HT-29 (cell line): ENCODE measurements at places on chromosomes 4 and X. TPM values are rescaled to one million over a fixed set of nuclear protein-coding genes. Genes with fewer than 3 reads are reported as not detected.

RAB40A gene
- not detected in 2 replicates for total RNA-seq

TCP11X2 gene
- not detected in 2 replicates for total RNA-seq

FGG gene
- total RNA-seq, result not detected in 2 replicates

MUC7 gene
- not detected in 2 replicates for total RNA-seq

ERCC6L gene
- 3.8 and 5.5 TPM in 2 replicates for total RNA-seq

FUNDC1 gene
- 8.4 and 10.6 TPM in 2 replicates for total RNA-seq

DOCK11 gene
- 0.13 and 0.23 TPM in 2 replicates for total RNA-seq

PABPC4L gene
- not detected in 2 replicates for total RNA-seq

SNX12 gene
- total RNA-seq, result 52.1 and 59.7 TPM in 2 replicates

CTAG1A gene
- not detected in 2 replicates for total RNA-seq

PTTG2 gene
- not detected in 2 replicates for total RNA-seq

IL1RAPL1 gene
- total RNA-seq, result 0.03 TPM in 2 replicates

ANKRD50 gene
- total RNA-seq, result 8.6 and 8.9 TPM in 2 replicates

MPP1 gene
- total RNA-seq, result not detected in 2 replicates

AMOT gene
- total RNA-seq, result 0.13 and 0.25 TPM in 2 replicates

GPRASP3 gene
- 0.03 and 1.1 TPM in 2 replicates for total RNA-seq

MAGEA10 gene
- total RNA-seq, result not detected in 2 replicates

COL4A6 gene
- total RNA-seq, result not detected in 2 replicates

PRRG3 gene
- not detected in 2 replicates for total RNA-seq

HSFX2 gene
- 0.70 TPM in 1 of 2 replicates, not detected in the other for total RNA-seq

TLR7 gene
- total RNA-seq, result not detected in 2 replicates
